ENCODE measurements at places on chromosomes 13 and 19.

DNA sequence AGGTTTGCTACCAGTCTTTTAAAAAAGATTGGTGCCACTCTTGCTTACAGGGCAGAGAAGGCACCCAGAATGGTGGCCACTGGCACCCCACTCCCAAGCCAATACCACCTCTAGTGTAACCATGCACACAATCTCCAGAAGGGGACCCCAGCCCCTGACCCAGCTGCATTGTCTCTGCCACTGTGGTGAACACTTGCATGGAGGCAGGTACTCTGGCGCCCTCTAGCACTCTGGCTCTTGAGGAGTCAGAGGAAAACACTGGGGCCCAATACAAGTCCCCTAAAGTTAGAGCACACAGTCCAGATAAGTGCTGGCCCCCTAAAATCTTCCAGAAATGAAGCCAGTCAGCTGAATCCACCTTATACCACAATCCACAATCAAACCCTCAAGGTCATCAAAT is 6.0 kb downstream of the ERVV-1 start:
- peak; percentile 1 for DNase-seq

DNA sequence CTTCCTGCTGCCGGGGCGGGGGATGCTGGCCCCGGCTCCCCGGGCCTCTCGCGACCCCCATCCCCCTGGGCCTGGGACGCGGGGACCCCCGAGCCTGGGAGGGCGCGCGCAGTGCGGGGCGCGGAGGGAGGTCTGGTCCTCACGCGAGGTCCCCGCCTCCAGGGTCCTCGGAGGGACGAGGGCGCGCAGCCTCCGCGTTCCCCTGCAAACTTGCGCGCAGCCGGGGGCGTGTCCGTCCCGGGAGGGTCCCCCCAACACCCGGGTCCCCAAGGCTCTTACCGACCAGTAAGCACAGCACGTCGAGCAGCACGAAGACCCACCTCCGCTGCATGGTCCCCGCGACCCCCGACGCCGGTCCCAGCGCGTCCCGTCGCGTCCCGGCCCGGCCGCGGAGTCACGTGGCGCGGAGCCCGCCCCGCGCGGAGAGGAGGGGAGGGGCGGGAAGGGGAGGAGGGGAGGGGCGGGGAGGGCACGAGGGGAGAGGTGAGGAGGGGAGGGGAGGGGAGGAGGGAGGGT is at the start of gene PLPP2:
TSS of gene PLPP2 (minus strand) at position 398 of the 516 bp plus-strand sequence. CDS start at position 331, 67 bp downstream.
- DNase-seq = no peak

GRCh38 chr19:47609906-47610894 is 1.3 kb downstream of the BICRA start:
- peak; percentile 55 for DNase-seq

- DNase-seq = no peak
Observed at GRCh38 chr13:29902632-29903305, 52.4 kb upstream of the UBL3 start.

DNA sequence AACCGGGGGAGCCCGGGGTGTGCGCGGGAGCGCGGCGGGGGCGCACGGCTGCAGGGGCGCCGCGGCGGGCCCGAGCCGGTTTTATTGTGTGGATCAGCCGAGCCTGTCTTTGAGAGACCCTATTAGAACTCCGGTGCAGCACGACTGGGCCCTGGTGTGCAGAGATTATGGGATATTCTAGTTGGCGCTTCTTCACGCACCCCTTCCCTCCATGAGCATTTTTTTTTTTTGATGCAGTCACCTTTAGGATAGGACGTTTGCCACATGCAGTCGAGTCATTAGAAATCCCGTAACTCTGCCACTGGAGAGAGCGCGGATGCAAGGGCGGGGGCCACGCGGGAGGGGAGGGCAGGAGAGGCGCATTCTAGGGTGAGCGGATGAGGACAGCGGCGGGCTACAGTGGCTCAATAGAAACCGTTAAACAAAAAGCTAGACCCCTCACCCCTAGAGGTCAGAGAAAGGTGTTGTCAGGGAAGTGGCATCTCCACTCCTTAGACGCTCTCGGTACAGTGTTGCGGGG is 3.7 kb downstream of the FGF9 start:
- DNase-seq = peak; percentile 19

DNA sequence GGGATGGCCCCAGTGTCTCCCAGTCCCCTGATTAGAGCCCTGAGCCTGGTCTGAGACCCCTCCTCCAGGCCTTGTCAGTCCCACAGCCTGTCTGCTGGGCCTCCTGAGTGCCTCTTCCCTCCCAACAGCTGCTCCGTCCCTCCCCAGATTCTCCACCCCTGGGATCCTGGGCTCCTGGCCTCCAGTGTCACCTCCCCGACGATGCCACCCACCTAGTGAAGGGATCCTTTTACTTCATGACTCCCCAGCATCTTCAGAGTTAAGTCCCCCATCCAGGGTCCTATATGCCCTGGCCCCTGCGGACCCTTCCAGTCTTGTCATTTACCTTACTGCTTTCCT is 4.4 kb upstream of the PRX start:
- DNase-seq = no peak

All from CD4-positive, alpha-beta memory T cell (primary cell).